ENCODE measurements at places on chromosomes 6 and 20.

DNA sequence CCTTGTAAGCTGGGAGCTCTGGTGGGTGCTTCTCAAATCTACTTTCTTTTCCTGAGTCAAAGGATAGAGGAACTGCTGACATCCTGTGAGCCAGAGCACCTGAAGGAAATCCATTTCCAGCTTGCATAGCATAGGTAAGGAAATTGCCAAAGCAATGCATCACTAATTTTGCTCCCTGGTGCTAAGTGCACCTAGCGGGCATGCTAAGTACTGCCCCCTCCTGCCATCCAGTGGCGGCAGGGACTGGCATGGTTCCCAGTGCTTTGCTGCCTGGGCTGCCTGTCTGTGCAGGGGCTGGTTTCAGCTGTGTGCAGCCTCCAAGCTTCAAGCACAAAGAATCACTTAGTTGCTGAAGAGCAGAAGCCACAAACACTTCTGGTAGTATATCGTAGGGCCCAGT, 63.9 kb downstream of the FARS2 start:
- DNase-seq: no peak

DNA sequence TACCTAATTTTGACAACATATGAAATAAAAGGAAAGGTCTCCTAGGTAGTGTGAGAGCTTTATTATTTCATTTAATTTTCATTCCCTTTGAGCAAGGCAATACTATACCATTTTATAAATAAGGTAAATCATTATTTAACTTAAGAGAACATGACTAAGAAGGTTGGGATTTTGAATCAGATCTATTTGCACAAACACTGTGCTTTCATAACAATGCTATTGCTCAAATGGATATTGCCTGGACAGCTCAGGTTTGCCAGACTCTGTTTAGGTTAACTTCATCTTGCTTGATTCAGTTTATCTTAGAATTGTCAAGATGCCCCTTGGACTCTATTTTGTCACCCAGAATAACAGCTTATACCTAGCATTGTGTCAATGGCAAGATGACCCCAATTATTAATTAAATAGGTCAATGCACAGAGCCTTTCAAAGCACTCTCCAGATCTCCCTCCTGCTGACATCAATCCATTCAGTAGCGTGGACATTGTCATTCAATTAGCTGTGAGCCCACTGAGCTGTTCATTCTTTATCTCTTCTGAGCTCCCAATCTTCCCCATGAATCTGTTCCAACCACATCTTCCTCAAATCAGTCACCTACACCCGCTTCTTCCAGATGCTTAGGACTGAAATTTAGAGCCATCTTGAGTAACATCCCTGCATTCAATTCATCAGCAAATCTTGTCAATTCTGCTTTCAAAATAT, 42.1 kb upstream of the TMEM30A start:
- DNase-seq: no peak

GRCh38 chr6:75934643-75935472, 137.6 kb downstream of the IMPG1 start:
- DNase-seq: peak; percentile 5

DNA sequence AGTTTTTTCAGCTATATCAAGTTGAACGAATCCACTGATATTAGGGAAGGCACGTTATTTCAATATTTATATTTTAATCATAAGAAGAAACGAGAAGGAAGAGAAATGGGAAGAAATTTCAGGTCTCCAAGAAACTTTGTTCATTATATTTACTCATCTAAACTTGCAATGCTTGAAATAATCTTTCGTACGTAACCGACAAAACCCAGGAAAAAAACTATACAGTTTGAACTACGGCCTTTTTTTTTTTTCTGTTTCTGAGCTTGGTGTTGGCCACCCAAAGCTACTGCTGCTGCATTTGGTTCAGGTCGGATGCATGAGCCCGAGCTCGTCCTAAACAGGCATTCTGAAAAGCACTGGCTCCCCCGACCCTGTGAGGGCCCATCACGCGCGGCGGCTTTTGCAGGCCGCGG, 548 bp downstream of the PERP start:
- DNase-seq: no peak

- no peak for DNase-seq
These were observed 69.8 kb downstream of the SNAP25 start for GRCh38 chr20:10288421-10288820.

GRCh38 chr6:68008445-68008844, 626.6 kb upstream of the ADGRB3 start:
- DNase-seq: no peak

- DNase-seq: no peak
These were observed 756.4 kb upstream of the MMS22L start for GRCh38 chr6:98039443-98039842.
